Stimulated activated CD4-positive, alpha-beta T cell treated with anti-CD3 and anti-CD28 coated beads, Interleukin-12 subunit alpha, Interleukin-12 subunit beta, amount 100 ng/mL, for 48 hours (primary cell): ENCODE measurements at places on chromosomes 3 and 15.

GRCh38 chr3:128763967-128764366 lies 38.0 kb downstream of the RAB7A start:
- no peak for DNase-seq

GRCh38 chr3:178475062-178475461 lies 61.2 kb upstream of the KCNMB2 start:
- DNase-seq = no peak

DNA sequence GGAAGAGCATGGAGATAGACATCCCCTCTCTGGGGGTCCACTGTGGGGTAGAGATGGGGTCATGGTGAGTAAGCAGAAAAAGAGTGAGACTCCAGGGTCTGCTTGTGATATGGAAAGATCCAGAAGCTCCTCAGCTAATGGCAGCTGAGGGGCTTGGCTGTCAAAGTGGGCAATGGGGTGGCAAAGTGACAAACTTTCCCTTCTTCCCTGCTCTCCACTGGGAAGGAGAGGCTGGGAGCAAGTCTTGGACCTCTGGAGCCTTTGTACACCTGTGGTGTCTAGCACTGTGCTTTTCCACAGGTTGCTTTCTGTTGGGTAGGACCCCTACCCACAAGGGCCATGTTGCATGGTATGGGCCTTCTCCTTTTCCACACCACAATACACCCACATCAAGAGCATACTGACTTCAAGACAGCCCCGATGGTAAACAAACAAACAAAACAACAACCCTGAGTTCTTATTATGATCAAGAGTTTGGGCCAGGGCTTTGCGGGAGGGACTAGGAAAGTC lies 3.5 kb downstream of the ITGA11 start:
- DNase-seq = no peak

DNA sequence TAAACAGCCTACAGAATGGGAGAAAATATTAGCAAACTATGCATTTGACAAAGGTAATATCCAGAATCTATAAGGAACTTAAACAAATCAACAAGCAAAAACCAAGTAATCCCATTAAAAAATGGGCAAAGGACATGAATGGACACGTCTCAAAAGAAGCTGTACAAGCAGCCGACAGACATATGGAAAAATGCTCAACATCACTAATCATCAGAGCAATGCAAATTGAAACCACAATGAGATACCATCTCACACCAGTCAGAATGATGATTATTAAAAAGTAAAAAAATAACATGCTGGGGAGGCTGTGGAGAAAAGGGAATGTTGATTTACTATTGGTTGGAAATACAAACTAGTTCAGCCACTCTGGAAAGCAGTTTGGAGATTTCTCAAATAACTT lies 30.7 kb upstream of the PPM1L start:
- no peak for DNase-seq

DNA sequence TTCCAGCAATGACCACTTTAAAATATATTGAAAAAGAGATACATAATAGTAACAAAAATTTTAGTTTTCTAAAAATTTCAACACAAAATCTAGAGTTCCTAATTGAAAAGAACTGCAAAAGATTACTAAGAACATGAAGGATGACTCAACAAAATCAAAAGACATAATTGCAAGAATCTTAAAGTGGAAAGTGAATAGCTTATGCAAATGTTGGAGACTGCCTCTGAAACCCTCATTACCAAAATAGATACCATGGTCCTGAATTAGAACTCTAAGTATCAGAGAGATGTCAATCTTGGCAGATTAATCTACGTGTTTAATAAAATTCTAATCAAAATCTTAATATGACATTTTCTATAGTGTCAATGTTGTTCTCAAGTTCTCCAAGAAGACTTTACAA lies 60.7 kb upstream of the SGO1 start:
- DNase-seq = no peak

GRCh38 chr3:106018102-106018501 lies 149.3 kb upstream of the CBLB start:
- DNase-seq = no peak

- DNase-seq = no peak
Measured at GRCh38 chr3:15440891-15441290, 13.5 kb downstream of the EAF1 start.

DNA sequence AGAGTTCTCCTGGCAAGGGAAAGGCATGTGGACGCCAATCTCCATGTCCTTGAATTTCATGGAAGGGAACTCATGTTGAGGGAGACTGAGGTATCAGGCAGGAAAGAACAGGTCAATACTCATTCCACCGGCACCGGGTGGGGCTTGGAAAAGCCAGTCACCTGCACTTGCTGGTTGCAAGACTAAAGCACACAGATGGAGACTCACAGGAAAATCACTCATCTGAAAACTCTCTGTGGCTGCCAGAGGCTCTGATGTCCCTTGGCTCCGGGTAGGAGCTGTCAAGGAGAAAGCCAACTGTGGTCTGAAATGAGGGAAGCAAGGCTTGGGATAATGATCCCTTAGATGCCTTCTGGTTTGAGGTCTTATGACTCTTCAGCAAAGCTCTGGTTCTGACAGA lies 8.7 kb upstream of the CGNL1 start:
- DNase-seq = no peak

DNA sequence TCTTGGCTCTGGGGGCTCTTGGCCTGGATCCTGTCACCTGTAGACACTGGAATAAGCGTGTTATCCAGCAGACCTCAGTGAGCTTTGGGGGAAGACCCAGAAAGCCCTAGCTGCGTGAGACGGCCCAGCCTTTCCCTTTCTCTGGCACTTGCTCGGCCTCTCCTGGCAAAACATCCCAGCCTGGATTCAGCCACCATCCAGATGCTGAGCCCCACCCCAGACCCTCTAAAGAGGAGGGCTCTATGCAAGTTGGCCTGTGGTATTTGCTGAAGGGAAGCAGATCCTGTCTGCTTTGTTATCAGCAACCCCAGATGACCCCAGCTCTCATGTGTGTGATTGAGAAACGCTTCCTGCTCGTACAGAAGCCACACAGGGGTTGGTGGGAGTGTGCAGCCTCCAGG lies 267.2 kb downstream of the FAM43A start:
- DNase-seq = no peak

DNA sequence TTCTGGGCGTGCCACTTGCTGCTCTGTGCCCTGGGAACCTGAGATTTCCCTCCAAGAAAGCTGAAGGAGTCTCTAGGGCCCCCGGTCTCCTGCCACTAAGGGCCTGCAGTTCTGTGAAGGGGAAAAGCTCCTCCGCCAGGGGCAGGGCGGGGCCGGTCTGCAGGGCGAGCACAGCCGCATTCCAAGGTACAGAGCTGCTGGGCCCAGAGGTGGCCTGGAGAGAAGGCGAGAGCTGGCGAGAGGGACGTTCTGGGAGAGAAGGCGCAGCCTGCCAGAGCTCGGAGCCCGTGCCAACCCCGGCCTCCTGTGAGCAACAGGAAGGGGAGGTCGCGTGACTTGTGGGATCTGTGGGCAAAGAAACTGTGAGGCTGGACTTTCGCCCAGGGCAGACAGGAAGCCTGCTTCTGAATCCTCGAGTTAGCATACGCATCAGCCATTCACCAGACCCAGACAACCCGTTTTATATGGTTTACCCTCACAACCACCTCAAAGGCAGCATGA lies 500.4 kb downstream of the SHQ1 start:
- DNase-seq = no peak

- no peak for DNase-seq
Measured at GRCh38 chr3:62127116-62127515, 246.2 kb downstream of the FEZF2 start.

DNA sequence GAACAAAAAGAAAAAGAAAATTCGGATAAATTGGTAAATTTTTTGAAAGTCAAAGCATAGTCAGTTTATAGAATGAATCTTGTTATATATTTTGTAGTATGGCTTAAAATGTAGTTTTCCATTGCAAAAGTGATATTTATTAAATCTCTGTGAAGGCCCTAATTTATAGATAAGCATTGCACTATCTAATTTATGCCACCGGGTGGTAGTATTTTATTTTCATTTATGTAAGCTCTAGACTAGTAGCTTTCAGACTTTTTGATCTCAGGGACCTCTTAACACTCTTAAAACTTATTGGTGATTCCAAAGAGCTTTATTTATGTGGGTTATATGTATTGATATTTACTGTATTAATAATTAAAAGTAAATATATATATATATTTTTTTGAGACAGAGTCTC lies 133.9 kb upstream of the LRRFIP2 start:
- no peak for DNase-seq

- no peak for DNase-seq
Measured at GRCh38 chr3:162729686-162730085, 1233.1 kb downstream of the OTOL1 start.

DNA sequence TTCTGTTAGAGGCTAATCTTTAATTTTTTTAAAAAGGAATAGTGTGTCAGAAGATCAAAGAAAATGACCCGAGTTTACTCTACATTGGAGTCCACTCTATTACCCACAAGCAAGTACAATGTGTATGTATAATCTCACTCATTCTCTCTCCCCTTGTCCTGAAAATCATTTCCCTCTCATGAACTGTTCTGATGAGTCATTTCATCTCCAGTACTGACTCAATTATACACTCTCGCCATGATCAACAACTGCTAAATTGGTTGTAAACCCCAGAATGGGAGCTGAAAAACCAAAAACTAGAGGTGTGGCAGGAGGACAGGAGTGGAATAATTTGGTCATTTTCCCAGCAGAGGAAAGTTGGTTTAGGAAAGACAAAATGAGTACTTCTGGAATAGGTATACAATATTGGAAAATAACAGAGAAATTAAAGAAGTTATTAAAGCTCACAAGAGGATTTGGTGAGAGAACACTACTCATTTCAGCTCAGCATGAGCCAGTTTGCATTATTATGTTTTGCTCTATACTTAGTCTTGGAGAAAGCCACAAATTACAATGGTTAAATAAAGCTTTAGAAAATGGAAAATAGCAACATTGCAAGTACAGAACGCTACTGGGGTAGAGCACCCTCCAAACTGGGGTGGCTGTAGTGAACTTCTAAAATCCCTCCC lies 144.3 kb upstream of the PFN2 start:
- DNase-seq = no peak

GRCh38 chr3:10770547-10770946 lies 45.5 kb upstream of the SLC6A11 start:
- DNase-seq = no peak

DNA sequence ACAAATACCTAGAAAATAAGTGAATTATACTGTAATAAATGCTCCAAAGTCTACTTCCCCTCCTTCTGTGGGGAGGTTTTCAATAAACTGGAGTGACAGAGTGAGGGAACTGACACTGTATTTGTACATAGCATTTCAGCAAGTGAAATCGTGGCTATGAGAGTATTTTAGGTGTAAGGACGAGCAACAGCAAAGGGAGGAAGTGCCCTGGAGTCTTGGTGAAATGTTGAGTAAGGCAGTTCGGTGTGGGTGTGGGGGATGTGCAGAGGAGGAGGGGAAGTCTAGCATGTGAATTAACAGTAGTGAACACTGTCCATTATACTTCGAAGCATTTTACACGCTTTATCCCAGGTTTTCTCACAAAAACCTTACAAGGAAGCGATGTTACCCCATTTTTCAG lies 18.1 kb upstream of the P2RY13 start:
- no peak for DNase-seq

DNA sequence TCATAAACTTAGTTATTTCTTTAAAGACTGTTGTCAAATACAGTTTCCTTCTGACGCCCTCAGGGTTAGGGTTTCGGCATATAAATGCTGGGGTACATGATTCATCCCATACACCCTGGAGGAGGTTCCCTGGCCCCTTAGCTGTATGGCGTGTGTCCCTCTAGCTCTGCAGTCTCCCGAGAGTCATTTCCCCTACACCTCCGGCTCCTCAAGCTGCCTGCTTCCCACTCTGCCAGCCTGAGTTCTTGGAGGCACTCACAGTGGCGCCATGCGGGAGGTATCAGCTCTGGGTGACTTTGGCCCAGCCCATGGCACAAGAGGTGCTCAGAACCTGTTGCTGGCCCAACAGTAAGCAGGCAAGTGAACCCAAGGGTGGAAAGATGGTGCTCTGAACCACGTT lies 70.2 kb upstream of the TRPM1 start:
- DNase-seq = no peak

DNA sequence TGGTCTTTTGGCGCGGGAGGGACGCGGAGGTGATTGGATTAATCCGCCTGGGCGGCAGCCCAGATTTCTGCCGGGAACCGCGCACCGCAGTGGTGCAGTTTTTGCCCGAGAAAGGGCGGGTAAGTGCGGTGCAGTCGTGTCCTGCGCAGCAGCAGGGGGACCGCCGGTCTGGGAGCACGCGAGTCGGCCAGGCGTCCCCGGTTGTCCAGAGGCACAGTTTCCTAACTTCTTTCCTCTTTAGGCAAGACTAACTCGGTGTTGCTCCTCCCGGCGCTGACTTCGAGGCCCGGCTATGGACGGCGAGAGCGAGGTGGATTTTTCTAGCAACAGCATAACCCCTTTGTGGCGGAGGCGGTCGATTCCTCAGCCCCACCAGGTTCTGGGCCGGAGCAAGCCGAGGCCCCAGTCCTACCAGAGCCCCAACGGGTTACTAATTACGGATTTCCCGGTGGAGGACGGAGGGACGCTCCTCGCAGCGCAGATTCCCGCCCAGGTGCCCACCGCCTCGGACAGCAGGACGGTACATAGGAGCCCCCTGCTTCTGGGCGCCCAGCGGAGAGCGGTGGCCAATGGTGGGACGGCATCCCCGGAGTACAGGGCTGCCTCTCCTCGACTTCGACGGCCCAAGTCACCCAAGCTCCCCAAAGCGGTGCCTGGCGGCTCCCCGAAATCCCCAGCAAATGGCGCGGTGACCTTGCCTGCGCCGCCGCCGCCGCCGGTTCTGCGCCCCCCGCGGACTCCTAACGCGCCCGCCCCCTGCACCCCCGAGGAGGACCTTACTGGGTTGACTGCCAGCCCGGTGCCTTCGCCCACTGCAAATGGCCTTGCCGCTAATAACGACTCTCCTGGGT lies 736 bp downstream of the ARHGEF26 start:
- DNase-seq = no peak

- DNase-seq = no peak
Measured at GRCh38 chr3:157445857-157446256, 9.2 kb downstream of the PTX3 start.

GRCh38 chr15:95816591-95816990 lies 513.9 kb upstream of the NR2F2 start:
- DNase-seq = no peak

- no peak for DNase-seq
Measured at GRCh38 chr15:49122541-49123062, 32.8 kb downstream of the COPS2 start.

DNA sequence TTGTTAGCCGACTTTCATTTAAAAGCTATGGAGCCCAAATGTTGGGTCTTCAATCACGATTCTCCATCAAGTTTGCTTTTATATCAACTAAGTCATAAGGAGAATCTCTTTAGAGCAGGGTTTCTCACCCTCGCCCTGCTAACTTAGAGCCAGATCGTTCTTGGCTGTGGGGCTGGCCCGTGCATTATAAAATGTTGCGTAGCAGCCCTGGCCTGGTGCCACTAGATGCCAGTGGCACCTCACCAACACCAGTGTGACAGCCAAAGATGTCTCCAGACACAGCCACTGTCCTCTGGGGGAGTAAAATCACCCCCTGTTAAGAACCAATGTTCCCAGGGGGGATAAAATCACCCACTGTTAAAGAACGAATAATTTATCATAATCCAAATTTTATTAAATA lies 226.1 kb downstream of the OCA2 start:
- DNase-seq = no peak

- no peak for DNase-seq
Measured at GRCh38 chr3:46867550-46867898, 4.3 kb upstream of the MYL3 start.
